ENCODE measurements at places on chromosomes 3 and 15.

DNA sequence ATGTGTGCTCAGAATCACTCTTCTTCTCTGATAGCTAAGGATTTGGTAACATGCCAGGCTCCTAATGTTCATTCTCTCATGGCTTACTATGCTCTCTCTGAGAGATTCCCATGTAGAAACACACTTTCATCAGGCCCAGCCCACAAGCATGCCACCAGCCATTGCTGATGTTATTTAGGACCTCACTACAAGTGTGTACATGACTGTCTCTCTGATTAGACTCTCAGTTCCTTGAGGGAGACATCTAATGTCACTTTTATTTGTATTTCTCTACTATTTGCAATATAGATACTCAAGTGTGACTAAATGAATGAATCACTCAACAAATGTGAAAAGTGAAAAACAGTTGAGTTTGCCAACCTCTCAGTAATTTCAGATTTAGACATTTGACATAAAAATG, 84.3 kb upstream of the ARL6 start:
- no peak for DNase-seq

GRCh38 chr15:71294911-71295602, 179.8 kb downstream of the THSD4 start:
- DNase-seq = no peak

- no peak for DNase-seq
Observed at GRCh38 chr3:73384091-73384906, 240.4 kb downstream of the PDZRN3 start.

GRCh38 chr15:79037848-79038247, 52.7 kb downstream of the RASGRF1 start:
- DNase-seq = no peak

GRCh38 chr15:93438310-93438709, 349.3 kb upstream of the RGMA start:
- DNase-seq = no peak

DNA sequence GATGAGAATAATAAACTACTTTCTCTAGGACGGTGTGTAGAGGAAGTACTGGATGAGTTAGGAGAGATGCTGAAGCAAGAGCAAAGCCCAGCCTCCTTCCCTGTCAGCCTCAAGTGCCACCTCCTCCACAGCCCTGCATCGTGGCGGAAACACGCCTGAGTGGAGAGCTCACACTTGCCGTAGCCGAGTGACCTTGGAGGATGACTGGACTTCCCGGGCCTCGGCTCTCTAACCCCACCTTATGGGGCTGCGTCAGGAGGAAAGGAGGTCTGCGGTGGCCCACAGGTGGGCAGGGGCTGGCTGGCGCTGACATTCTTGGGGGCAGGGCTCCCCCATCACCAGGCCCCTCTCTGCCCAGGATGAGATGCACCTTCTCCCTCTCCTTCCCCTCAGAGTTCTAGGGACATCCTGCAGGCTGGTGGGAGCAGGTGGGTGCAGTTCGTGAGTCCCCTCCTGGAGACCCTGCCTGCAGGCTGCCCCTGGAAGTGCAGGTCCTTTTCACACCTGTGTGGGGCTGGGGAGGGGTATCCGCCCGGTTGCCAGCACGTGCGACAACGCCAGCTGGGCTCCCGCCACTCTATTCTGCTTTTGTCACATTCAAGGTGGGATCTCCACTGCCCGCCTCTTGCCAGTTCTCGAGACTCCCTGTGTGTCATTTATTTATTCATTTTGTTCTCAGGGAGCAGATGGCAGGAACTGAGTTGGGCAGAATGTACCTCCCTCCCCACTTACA, 175.2 kb downstream of the MEGF11 start:
- DNase-seq = no peak

- no peak for DNase-seq
Observed at GRCh38 chr3:190094160-190094718, 26.5 kb downstream of the P3H2 start.

DNA sequence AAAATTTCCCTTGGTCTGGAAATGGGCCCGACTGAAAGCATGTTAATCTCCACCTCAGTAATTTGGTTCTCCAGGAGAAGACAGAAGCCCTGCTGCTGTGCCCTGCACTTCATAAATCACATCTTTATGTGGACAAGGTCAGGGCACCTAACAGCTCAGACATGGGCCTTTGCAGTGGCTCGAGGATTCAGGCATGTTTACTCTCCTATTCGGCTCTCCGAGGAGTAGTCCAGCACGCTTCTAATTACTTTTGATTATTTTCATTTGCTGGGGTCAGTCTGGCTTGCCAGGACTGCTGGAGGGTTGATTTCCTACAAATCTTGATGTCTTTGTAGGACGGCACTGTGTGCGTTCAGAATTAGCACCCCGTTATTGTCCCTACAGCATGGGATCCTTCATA, 511.2 kb downstream of the MECOM start:
- no peak for DNase-seq

DNA sequence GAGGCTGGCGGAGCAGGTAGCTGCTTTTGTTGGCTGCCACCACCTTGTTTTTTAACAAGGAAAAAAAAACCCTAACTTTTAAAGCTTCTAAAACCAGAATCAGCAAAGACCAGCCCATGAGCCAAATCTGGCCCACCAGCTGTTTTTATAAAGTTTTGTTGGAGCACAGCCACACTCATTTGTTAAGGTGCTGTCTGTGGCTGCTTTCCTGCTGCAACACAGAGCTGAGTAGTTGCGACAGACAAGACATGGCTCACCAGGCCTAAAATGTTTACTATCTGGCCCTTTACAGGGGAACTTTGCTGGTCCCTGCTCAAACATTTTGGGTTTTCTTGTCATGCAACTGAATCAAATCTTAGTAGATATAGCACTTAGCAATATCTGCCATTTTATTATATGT, 18.9 kb downstream of the EFCAB12 start:
- DNase-seq = no peak

DNA sequence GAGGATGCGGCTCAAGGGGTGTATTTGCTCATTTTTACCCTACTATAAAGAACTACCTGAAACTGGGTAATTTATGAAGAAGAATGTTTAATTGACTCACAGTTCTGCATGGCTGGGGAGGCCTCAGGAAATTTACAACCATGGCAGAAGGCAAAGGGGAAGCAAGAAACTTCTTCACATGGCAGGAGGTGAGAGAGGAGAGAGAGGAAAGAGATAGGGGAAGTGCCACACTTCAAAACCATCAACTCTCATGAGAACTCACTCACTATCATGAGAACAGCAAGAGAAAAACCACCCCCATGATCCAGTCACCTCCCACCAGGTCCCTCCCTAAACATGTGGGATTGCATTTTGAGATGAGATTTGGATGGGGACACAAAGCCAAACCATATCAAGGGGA, 192.7 kb downstream of the DIPK2A start:
- no peak for DNase-seq

- no peak for DNase-seq
Observed at GRCh38 chr15:54519577-54519976, 541.3 kb downstream of the UNC13C start.

DNA sequence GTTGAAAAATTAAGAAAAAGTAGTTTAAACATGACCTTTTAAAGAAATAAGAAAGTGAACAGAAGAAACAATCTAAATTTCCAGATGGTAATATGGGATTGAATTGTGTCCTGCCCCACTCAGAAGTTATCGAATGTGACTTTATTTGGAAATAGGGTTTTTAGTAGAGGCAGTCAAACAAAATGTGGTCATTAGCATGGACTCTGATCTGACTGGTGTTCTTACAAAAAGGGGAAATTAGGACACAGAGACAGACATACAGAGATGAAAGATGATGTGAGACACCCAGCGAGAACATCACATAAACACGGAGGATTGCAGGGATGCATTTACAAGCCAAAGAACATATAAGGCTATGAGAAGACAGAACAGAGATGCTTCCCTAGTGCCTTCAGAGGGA, 73.2 kb downstream of the XRN1 start:
- DNase-seq = no peak

DNA sequence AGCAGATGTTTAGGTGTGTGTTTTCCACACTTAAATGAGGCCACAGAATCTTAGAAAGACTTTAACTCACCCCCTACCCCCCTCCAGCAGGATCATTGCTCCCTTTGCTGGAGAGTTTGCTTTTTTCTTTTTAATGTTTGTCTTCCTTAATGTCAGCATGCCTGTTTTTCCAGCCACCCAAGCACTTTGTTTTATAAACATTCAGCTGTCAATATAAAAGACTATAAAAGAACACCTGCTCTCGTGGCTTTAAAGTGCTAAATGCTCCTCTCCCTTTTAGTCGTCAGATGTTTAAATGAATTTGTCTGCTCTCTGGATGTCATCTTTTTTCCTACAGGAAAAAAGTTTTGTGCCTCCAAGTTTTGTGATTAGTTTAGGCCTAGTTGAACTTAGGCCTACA, 61.7 kb downstream of the SIDT1 start:
- no peak for DNase-seq

- no peak for DNase-seq
Observed at GRCh38 chr3:13194285-13195209, 121.3 kb upstream of the IQSEC1 start.

DNA sequence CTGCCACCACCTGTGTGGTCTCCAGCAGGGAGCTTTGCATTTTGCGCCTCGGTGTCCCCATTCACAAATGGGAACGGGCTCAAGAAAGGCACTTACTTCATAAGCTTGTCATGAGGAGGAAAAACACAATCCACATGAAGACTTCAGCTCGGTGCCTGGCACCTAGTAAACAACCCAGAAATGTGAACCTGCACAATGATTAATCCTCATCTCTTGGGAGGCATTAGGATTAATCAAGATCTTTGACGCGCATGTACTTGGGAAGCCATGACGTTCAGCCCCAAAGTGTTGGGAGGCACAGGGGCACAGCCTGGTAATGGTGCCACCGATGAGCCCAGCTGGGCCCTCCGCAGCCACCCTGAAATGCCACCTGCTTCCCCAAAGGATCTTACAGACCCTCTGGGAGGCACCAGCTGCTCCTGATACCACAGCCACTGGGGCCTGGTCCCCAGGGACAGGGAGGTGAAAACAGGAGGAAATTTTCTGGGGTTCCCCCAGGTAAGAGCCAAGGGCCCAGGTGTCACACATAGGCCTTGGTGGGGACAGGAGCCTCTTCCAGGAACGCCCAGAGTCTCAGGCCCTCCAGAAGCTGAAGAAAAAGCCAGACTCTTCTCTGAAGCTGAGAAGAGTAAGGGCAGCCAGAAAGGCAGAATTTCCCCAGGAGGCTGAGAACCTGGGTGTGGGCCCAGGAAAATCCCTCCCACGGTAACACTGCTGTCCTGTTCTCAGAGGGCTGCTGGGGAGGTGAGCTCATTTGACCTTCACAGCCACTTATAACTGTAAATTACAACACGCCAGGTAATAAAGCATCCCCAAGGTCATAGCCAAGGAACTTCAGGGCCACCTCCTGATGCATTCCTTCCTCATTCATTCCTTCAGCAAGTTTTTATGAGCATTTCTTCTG, 507.5 kb downstream of the SHQ1 start:
- no peak for DNase-seq

- no peak for DNase-seq
Observed at GRCh38 chr3:55701997-55702396, 214.9 kb upstream of the WNT5A start.

GRCh38 chr3:4845882-4846281, 133.4 kb upstream of the BHLHE40 start:
- DNase-seq = no peak

- DNase-seq = no peak
Observed at GRCh38 chr3:12959410-12959809, 113.8 kb downstream of the IQSEC1 start.

- DNase-seq = no peak
Observed at GRCh38 chr3:127701280-127701911, 28.6 kb downstream of the ABTB1 start.

DNA sequence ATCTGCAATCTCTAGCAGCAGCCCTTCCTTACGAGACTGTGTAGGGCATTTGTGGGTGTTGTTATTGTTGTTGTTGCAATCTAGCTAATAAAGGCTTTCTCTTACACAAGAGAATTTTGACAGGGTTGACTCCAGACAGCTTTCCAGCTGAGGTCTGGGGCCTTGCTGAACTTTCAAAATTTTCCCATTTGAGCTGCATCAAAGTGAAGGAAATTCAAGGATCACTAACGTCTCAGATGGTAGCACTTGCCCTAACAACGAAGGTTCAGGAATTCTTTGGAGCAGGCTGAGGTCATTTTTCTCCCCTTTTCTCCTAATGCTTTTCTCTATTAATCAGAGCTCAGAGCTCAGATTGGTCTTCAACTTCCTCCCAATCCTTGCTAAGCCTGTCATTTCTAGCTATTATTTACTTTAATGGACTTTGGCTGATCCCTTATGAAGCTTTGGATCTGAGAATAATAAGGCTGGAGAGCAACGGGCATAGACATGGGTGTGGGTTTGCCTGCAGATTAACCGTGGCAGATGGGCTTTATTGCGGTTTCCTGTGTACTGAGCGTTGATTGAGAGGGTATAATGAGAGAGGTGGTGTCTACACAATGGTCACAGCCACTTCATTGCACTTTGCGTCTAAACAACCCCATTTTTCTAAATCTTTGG, 614.0 kb upstream of the AGTR1 start:
- no peak for DNase-seq

DNA sequence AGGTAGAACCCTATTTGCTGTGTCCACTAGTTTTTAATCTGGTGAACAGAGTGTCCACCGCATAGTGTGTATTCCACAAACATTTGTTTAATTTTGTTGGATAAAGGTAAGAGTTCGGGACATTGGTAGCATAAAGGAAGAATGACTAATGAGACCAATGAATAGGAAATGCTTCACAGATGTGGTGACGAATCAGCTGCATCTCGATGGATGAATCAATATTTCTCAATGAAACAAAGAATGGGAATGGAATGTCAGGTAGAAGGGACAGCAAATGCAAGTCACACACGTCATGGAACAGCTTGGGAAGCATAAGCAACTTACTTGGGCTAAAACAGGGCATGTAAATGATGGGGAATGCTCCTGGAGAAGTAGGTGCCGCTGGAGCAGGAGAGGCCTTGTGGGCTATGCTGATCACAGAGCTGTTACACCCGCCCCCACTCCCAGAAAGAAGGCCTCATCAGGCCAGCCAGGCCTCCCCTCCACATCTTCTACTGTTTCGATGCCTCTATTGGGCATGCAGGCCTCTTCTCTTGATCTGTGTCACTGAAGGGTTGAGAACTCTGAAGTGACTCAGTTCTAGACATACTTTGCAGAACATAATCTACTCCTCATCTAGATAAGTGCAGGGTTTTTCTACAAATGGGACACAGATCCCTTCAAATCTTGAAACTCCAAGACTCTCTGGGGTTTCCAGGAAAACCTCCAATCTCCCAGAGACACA, 120.0 kb upstream of the GADL1 start:
- DNase-seq = no peak

- no peak for DNase-seq
Observed at GRCh38 chr3:195207056-195207455, 63.9 kb downstream of the XXYLT1 start.

DNA sequence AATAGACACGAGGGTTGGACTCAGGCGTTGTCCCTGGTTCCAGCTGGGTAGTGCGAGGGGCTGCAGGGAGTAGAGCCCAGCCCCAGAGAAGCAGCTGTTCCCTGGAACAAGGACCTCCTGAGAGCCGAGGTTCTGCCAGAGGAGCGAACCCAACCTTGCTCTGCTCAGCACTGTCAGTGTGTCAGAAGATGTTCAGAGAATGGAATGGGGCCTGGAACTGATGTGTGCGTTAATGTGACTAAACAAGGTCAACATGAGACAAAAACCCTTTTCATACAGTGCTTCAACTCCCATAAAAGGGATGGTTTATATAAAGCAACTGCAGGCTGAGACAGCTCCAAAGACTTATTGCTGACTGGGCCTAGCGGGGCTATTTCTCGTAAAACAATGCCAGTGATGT, 35.5 kb upstream of the HACD2 start:
- no peak for DNase-seq

- DNase-seq = no peak
Observed at GRCh38 chr15:73389971-73390544, 21.3 kb upstream of the HCN4 start.

- DNase-seq = no peak
Observed at GRCh38 chr3:142226474-142226873, 1.1 kb upstream of the GK5 start.

All from stimulated activated CD4-positive, alpha-beta T cell treated with anti-CD3 and anti-CD28 coated beads, TNF-alpha, amount 100 ng/mL, for 24 hours (primary cell).